Activated naive CD4-positive, alpha-beta T cell treated with anti-CD3 and anti-CD28 coated beads, Interleukin-2, amount 50 U/mL, for 72 hours (primary cell): ENCODE measurements at places on chromosomes 3 and 15. TPM values are rescaled to one million over a fixed set of nuclear protein-coding genes. Genes with fewer than 3 reads are reported as not detected.

The KNSTRN gene
- total RNA-seq: 48.6 TPM

The PLD1 gene
- 0.32 TPM for total RNA-seq

The FOXL2NB gene
- total RNA-seq: not detected

- no peak for DNase-seq
Measured at GRCh38 chr3:31713816-31714215, 181.1 kb downstream of the STT3B start.

DNA sequence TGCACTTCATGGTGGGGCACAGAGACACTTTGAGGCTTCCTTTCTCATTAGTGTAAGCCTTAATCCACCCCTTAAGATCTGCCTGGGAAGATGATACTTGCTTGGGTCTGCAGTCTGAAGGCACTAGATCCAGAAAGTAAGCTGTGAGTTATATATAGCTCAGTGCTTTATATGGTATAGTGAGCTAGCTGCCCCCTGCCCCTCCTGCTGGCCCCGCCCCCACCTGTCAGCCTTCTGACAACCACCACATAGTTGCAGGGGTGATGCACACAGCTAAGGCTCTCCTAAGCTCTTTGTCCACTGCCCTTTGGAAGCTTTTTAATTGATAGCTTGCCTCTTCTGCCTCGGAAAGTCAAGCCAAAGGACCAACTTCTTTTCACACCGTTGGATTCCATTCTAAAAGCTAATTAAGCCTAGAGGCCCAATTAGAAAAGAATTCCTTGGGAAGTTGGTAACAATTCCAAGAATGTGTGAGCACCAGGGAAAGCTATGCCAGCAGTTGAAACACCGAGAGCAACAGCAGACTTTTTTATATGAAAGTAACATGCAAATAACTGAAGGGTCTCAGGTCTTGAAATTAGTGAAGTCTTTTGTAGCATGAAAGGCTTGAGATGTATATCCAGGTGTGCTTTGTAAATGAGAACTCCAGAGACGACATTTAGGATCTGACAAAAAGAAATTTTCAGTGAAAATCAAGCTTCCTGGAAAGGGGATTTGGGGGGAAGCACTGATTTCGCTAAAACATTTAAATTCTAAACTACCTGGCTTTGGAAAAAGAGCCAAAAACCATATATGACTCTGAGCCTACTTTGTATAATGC is 2.3 kb downstream of the TPM1 start:
- no peak for DNase-seq
